ENCODE measurements at places on chromosomes 4 and X.
A peak's percentile ranks its signal among the peaks of the same experiment; 100 is the strongest.

DNA sequence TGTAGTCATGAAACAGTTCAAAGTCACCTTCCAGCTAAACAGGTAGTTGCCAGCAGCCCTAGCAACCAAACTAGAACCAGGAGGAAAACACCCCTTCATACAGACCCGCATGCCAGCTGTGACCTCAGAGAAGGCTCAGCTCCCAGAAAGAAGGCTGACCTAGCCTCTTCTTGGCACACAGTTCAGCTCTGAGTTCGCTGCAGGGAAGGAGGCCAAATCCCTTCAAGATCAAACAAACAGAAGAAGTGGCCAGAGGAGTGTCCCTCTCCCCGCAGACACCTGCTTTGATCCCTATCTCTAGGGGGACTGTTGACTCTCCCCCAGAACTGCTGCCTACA, 56.0 kb downstream of the HADH start:
- DNase-seq: no peak

DNA sequence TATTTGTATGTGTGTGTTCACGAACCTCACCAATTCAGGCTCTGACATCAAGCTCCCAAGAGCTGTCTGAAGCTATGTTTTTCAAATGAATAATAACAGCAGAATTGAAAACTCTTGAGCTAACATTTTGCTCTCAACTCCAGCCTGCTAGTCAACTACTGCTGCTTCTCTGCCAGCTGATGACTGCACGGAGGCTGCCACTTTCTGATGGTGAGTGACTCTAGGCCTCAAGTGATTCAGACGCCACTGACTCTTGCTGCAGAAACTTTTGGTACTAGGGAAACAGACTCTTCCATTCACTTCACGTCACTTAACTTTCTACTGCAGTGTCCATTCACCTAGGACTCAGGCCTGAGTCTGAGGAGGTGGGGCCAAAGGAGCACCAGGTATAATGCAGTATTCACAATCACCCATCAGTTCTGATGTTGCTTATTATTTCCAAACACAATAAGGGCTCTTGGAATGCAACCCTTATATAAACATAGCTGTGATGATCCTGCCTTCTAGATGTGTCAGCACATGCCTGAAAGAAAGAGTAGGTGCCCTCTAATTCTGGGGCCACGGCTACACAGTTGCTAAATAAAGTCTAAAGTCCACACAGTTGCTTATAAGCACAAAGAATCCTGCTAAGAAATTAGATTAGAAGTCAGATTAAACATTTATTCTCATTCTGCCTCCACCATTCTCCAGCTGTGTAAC, 16.0 kb downstream of the PRDM8 start:
- no peak for DNase-seq

GRCh38 chrX:39809331-39809730, 288.4 kb downstream of the BCOR start:
- DNase-seq: no peak

DNA sequence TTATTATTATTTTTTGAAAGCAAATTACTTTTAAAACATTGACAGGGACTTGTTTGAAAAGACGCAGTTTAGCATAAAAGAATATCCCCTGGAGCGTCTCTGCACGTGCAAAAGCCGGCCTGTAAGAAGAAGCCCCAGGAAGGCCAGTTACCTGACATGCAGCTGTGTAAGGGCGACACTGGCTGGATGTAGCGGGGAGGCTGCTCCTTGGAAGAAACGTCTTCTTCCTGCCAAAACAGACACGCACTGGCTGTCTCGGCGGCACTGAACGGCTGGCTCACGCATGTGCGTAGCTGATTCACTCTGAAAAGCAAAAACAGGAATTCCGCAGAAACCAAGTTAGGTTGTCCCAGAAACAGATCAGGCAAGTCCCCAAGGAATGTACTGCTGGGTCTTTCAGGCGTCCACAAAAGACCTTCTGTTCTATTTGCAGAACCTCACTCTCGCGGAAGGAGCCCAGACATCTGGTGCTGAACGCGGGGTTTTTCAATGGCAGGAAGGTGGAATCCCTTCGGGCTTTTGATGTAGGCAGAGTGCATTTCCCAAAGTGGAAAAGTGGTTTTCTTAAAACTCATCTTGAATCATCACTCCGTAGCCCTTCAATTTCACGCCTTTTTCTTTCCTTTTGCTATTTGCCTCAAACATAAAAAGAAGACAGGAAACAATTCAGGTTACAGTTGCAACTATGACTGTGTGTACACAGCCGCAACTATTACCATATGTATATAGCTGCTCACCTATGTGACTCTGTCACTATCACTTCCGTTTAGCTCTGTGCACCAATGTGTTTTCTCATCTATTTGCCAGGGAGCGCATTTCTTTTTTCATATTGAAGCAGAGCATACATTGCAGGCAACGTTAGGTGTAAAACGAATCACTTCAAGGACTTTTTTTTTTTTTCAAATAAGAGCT, 38.1 kb upstream of the ARSH start:
- DNase-seq: peak; percentile 28

DNA sequence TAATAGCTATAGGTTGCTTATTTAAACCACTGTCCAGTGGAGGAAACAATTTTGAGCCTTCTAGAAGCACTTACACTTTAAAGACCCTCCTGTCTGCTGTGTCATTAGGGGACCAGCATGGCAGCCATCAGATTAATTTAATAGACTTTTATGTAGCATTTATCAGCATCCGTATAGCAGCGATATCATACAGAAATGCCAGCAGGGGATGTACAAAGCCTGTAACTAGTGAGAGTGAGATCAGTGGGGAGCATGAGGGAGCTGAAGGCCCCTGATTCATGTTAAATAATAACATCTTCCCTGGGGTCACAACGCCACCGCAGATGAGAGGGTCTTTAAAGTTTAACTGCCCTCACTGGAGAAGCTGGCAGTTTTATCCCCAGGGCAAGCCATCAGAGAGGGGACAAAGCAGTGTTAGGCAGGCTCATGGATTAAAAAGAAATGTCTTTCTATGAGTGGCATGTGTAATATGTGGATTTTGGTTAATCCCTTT, 144.7 kb downstream of the PDGFRA start:
- no peak for DNase-seq

DNA sequence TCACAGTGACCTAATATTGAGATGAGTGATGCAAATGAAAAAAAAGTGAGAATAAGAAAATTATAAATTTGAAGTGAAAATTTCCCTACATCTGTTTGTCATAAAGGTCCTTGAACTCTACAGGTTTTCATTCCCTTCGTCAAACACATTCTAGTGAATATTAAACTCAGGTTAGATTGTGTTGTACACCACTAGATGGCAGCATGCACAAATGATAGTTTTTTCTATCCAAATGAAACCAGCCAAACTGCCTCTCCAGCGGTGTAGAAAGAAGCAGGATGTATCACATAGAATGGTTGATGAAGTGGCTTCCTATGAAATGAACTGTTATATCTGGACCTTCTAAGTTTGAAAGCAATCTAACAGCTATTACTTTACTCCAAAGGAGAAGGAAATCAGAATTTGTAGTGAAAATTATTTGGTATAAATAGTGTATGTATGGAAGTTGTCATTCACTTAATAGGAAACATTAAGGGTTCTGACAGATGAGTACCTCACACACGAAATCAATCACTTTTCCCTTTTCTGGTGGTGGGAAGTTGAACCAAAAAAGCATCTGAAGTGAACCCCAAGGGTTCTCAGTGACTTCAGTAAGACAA, 382.7 kb downstream of the UNC5C start:
- DNase-seq: peak; percentile 29

GRCh38 chr4:110669663-110670062, 46.8 kb upstream of the PITX2 start:
- no peak for DNase-seq

All from stimulated activated CD4-positive, alpha-beta T cell treated with anti-CD3 and anti-CD28 coated beads, Interleukin-15, amount 100 ng/mL, for 24 hours (primary cell).